SK-MEL-5 (cell line): ENCODE measurements at places on chromosomes 4 and X.
A peak's percentile ranks its signal among the peaks of the same experiment; 100 is the strongest.

GRCh38 chr4:85909851-85910250 lies 434.9 kb downstream of the ARHGAP24 start:
- DNase-seq: no peak

GRCh38 chr4:2321279-2322196 lies 59.6 kb upstream of the MXD4 start:
- no peak for DNase-seq

DNA sequence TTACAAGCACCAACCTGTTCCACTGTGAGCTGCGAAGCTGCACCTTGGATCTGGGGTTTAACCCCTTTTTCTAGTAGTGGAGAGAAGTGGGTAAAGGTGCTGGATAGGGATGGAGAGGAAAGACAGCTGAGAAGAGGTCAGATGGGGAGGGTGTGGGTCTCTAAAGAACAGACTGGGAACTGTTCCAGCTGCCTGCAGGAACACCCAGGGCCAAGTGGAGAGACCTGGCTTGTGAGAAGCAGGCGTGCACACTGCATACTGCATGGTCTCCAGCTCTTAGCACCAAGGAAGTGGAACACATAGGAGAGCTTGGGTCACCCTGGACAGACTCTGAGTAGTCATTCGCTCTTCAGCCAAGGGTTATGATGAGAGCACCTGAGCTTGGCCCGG lies 16.1 kb downstream of the BCOR start:
- no peak for DNase-seq

GRCh38 chr4:62407534-62407933 lies 1207.4 kb downstream of the ADGRL3 start:
- DNase-seq: no peak

DNA sequence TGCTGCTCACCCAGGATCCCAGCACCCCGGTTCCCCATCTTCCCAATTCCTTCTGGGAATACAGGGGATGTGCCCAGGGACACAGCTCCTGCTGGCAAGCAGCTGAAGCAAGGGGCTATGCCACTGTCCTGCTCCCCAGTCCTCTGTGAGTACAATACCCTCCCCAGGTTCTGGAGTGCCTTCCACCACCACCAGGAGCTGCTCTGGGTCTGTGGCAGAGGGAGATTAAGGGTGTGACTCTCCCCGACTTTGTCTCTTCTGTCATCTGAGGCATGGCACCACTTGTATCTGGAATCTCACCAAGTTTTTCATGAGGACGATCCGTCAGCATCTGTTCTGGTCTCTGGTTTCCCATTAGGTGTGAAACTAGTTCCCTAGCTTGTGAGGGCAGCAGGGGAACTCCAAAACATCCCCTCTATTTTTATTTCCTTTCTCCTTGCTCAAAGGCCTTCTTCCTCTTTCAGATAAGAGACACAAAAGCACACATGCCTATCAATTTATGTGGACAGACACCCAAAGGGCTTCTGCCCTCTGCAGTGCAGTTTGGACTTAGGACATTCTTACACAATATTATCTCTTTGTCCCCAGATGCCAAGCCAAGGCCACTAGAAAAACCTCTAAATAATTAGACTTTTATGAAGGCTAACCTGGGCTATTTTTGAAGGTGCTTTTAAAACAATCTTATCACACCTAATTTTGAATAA lies 26.8 kb downstream of the MGST2 start:
- DNase-seq: no peak

DNA sequence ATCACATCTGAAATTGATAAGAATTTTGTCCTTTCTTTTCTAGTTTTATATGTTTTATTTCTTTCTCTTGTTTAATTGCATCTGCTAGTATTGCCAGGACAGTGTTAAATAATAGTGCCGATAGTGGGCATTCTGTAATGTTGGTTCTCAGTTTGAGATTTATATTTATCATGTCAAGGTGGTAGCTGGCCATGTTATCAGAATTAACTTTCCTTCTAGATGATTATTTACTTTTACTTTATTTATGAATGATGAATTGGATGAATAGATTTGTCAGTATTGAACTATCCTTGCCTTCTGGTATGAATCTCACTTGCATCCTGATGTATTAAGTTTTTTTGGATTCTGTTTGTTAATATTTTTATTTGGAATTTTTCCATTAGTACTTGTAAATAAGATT lies 42.7 kb downstream of the METAP1 start:
- DNase-seq: no peak

DNA sequence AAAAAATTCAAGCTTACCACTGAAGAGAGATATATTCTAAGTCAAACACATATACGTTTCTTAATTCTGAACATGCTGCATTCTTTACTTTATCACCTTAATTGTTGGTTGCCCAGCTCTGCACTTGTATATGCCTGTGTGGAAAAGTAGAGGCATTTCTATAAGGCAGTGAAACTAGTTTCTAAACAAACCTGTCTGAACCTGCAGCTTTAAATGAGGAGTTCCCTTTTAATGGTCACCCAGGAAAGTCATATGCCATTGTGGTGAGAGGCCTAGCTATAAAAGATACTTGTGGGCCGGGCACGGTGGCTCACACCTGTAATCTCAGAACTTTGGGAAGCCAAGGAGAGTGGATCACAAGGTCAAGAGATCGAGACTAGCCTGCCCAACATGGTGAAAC lies 147.4 kb upstream of the RXFP1 start:
- DNase-seq: no peak

DNA sequence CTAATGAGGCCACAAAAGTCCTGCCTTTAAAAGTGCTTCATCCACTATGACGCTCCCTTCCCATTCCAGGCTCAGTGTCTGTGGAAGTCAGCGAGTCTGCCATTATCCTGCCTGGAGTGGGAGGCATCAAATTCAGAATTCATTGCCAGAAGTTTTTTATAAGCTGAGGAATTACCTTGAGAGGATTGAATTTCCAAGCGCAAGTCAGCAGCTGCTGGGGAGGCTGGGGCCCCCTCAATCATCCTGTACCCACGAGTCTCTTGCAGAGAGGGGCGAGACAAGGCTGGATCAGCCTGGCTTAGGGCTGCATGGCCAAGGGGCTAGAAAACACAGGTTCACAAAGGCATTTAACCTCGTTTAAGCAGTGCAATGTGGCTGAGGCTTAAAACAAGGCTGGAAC lies 170.5 kb upstream of the NOCT start:
- DNase-seq: no peak

DNA sequence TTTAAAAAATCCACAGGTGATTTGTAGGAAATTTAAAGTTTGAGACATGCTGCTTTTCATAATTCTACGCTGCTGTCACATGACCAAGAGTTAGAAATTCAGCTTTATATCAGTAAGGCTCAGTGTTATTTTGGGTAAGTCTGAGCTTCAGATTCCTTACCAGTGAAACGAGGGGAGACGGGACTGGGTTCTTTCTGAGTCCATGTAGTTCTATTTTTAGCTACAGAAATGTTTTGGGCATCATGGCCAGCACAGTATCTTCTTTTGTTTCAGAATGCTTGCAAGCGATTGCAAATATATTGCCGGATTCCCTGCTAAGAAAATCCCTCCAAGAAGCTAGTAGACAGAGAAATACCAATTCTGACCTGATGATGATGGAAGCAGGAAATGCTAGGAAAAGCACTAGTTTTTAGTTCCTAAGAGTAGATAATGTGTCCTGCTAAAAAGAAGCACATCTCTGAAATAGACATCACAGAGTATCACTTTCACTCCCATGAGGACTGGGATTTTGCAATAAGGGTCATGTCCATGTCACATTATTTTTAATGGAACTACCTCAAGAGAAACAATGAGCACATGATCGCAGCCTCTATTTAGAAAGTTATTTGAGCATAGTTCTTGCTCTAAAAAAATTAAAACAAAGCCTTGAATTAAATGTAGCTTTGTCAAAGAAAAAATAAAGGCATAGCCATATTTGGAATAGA lies 10.9 kb downstream of the ATP1B4 start:
- DNase-seq: peak; percentile 5

- DNase-seq: peak; percentile 48
Observed at GRCh38 chrX:41781500-41781899, 57.5 kb downstream of the GPR82 start.

DNA sequence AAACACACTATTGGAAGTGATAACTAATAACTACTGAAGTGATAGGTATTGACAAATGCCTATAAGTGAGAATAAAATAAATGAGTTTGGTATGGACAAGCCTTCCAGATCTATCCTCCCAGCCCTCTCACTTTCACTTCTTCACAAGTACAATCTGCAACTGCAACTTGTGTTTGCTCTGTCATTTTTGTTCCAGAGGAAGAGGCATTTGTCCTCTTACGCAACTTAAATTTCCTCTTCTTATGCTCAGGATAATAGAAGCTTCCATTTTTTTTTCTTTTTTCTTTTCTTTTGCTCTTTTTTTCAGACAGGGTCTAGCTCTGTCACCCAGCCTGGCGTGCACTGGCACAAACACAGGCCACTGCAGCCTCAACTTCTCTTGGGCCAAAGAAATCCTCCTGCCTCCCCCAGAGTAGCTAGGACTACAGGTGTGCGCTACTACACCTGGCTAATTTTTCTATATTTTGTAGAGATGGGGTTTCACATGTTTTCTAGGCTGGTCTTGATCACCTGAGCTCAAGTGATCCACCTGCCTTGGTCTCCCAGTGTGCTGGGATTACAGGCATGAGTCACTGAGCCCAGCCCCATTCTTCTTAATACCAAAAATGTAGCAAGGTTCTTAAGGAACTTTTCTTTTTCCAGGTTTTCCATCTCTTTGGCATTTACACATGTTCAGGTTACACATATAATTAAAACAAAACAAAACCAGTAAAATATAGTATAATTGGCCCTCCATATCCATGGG lies 73.1 kb downstream of the PDGFC start:
- DNase-seq: no peak

DNA sequence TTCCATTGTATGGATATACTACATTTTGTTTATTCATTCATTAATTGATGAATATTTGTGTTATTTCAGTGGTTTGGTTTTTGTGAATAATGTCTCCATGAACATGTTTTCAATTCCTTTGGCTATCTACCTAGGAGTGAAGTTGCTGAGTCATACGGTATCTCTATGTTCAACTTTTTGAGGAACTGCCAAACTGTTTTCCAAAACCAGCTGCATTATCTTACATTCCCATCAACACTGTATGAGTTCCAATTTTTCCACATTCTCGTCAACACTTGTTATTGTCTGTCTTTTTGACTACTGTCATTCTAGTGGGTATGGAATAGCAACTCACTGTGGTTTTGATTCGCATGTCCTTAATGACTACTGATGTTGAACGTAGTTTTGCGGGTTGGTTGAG lies 388.6 kb upstream of the MAGEB2 start:
- DNase-seq: no peak

DNA sequence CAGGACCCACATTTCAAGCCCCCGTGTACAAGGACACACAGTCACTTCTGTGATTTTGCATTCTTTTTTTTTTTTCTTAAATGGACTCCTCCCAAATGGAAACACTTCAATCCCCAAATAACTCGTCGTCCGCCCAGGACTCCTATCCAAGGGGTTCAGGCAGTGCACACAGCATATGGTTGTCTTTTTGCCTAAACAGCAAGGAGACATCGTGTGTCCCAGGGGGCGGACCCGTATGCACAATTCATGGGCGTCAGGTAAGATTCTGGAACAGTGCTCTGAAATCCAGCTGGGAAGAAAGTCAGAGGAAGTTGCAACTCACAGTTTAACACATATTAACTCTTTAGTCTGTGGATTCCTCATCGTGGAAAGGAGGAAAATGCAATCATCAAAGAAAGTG lies 231.3 kb downstream of the SHOX start:
- no peak for DNase-seq

- no peak for DNase-seq
Observed at GRCh38 chr4:56732301-56732700, 51.2 kb upstream of the HOPX start.

DNA sequence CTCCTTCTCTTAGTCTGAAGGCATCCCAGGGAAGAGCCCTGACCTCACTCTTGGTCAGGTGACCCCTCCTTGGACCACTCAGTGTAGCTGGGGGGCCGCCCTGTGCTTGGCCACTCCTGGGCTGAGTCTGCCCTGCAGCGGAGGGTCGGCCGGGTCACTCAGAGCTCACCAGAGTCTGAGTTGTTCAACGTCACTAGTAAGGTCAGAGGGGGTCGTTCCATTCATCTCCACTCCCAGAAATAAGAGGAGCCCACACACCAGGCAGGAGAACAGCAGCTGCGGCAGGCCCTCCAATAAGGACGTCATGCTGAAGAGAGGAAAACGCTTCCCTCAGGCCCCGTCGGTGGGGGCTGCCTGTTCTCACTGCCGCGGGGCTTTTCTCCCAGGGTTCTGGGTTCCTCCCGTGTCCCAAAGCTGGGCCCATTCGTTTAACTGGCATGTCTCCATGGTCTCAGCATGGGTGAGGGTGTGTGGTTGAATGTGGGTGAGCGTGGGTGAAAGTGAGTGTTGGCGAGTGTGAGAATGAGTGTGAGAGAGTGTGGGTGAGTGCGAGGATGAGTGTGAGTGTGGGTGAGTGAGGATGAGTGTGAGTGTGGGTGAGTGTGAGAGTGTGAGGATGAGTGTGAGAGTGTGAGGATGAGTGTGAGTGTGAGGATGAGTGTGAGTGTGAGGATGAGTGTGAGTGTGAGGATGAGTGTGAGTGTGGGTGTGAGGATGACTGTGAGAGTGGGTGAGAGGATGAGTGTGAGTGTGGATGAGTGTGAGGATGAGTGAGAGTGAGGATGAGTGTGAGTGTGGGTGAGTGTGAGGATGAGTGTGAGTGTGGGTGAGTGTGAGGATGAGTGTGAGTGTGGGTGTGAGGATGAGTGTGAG lies 47.7 kb downstream of the ING2 start:
- DNase-seq: no peak

DNA sequence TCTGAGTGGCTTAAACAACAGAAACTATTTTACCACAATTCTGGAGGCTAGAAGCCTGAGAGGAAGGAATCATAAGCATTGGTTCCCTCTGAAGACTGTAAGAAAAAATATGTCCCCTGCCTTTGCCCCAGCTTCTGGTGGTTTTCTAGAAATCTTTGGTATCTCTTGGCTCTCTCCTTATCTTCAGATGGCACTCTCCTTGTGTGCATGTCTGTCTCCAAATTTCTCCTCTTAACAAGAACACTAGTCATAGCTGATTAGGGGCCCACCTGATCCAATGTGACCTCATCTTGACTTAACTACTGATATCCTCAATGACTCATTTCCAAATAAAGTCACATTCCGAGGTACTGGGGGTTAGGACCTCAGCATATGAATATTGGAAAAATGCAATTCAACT lies 635.0 kb upstream of the NR3C2 start:
- no peak for DNase-seq

DNA sequence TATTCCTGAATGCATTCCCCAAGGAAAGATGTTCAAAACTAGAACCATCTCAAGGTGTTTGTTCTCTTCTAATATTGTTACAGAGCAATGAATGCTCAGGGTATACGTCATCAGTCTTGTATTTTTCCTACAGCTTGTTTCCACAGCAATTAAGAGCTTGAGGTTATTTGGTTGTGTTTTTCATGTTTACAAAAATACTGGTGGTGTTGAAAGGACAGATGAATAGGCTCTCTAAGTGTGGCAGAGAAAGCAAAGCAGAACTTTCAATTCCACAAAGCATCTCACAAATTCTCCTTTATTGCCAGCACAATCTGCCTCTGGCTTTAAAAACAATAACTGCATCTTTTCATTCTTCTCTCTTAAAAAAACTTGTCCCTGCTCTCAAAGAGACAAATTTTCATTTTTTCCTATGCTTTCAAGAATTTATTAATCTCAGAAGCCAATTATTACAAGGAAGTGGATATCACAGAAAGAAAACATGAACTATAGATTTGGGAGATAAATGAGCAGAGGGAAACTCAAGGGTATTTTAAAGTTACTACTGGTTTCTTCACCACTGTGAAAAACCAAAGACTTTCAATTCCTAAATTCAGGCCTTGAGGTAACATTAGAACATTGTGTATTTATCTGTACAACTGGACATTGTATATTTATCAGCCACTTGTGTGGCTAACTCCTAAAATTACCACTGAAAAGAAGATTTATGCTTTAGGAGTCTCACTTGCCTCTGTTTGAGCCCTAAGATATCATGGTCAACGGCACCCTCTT lies 49.2 kb downstream of the DDX53 start:
- DNase-seq: no peak
